ENCODE measurements at places on chromosomes 6 and 20.

DNA sequence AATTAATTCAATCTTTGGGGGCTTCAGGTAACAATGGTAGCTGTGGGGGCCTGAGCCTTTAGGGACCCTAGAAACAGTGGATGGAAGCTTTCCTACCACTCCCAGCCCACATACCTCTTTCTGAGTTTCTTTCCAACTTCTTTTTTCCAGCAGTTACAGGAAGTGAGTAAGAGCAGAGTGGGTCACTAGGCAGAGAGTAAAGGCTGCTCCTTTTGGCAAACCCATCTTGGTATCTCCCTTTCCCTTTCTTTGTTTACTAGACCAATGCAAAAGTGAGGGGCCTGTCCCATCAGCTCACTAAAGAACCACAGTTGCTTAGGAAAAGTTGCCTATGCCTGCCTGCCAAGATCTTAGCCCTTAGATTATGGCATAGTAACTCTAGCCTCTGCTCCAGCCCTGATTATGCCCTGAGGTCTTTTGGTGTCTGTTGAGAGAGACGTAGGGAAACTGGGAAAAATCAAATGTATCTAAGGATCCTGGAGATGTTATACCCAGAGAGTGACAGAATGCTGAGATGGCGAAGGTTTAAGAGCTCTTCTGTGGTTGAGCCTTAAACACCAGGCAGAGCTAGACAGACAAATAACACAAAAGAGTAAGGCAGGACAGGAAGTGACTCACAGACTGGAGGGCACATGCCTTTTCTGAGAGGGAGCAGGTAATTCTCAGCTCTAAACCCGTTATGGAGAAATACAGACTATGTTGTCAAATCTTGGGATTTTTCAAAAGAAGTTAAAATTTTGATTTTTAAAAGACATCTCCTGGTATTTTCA, 31.3 kb downstream of the TRMT6 start:
- no peak for DNase-seq

GRCh38 chr6:36897609-36898008, 11.9 kb downstream of the C6orf89 start:
- no peak for DNase-seq

GRCh38 chr6:26124781-26125685, 37.8 kb downstream of the HFE start:
- DNase-seq, result no peak

GRCh38 chr6:104955927-104956730, 778 bp upstream of the LIN28B start:
- no peak for DNase-seq

DNA sequence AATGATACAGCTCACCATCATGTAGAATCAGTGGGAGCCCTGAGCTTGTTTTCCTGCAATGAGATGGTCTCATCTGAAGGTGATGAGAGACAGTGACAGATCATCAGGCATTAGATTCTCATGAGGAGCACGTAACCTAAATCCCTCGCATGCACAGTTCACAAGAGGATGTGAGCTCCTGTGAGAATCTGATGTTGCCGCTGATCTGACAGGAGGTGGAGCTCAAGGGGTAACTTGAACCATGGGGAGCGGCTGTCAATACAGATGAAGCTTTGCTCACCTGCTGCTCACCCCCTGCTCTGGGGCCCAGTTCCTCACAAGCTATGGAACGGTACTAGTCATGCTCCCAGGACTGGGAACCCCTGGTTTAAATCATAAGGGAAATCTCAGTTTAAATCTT, 89.2 kb downstream of the THBS2 start:
- DNase-seq, result no peak

GRCh38 chr6:153959276-153959675, 79.8 kb upstream of the OPRM1 start:
- DNase-seq, result no peak

DNA sequence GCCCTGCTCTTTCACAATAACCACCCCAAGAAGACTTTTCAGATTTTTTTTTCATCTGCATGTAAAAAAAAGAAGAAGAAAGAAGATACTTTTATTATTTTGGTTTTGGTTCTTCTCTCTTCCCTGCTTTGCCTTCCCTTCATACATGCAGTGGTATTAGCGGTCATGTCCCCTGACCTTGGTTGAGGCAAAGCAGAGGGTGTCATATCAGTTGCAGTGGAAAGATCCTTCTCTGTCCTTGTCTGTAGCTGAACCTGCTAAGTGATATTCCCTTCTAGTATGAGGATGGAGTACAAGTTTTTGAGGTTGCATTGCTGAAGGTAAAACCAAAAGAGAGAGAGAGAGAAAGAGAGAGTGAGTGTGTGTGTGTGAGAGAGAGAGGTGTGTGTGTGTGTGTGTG, 345.7 kb downstream of the UTRN start:
- no peak for DNase-seq

DNA sequence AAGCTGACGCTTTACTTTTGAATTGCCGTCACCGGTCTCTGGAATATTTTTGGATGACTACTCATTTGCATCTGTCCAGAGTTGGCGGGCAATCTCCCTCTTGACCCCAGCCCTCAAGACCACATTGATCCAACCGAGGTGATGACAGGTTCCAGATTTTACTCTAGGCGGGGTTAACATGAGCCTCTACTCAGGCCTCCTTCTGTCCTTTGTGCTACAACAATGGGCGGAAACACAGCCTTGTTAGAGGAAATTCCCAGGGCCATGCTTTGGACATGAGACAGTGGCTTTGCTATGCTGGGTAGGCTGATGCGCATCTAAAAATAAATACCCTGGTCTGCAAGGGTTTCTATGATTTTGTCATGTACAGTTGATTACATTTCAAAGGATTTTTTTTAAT, 27.0 kb upstream of the ADGRF5 start:
- no peak for DNase-seq

GRCh38 chr6:30769853-30770524, 25.6 kb upstream of the IER3 start:
- DNase-seq, result no peak

- DNase-seq, result no peak
Measured at GRCh38 chr6:82511546-82511945, 147.9 kb downstream of the TPBG start.

GRCh38 chr6:21158873-21159272, 434.7 kb upstream of the SOX4 start:
- DNase-seq, result no peak

- no peak for DNase-seq
Measured at GRCh38 chr6:3406362-3406821, 50.5 kb downstream of the SLC22A23 start.

GRCh38 chr20:20092827-20093226, 40.5 kb downstream of the CFAP61 start:
- DNase-seq, result no peak

DNA sequence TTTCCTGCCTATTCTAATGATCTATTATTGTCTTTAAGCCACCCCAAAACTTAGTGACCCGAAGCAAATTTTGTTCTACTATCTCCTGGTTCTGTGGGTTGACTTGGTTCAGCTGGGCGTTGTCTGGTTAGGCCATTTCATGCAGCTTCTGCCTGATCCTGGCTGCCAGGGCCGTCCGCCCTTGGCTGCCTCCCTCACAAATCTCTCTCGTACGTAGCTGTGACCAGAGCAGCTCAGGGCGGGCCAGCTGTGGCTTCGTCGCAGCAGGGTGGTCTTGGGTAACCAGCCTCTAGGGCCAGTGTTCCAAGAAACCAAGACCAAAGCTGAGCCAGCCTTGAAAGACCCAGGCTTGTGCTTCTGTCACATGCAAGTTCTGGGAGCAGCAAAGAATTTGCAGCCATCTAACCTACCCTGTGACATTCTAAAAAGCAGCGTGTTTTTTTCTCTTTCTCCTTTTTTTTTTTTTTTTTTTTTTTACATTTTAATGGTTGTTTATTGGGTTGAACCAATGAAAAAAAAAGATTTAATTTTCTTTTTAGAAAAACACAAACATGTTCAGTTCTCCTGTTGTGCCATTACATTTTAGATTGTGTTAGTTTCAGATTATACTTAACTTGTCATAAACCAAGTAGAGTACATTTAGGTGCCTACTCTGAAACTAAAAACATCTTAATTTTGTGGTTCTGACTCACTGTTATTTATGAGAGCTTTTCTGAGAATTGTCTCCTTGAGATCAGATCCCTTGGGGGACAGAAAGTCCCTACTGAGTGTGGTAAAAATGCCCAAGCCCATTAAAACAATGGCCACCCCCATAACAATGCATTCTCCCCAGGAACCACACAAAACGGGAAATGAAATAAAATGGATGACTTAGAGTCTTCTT, 83.9 kb downstream of the ZDHHC14 start:
- no peak for DNase-seq

GRCh38 chr20:3659492-3660261, 3.5 kb downstream of the GFRA4 start:
- no peak for DNase-seq

- DNase-seq, result no peak
Measured at GRCh38 chr6:14487625-14488024, 370.1 kb downstream of the CD83 start.

GRCh38 chr6:34195726-34196115, 41.0 kb upstream of the HMGA1 start:
- no peak for DNase-seq

- no peak for DNase-seq
Measured at GRCh38 chr6:167968091-167968490, 29.4 kb upstream of the KIF25 start.

DNA sequence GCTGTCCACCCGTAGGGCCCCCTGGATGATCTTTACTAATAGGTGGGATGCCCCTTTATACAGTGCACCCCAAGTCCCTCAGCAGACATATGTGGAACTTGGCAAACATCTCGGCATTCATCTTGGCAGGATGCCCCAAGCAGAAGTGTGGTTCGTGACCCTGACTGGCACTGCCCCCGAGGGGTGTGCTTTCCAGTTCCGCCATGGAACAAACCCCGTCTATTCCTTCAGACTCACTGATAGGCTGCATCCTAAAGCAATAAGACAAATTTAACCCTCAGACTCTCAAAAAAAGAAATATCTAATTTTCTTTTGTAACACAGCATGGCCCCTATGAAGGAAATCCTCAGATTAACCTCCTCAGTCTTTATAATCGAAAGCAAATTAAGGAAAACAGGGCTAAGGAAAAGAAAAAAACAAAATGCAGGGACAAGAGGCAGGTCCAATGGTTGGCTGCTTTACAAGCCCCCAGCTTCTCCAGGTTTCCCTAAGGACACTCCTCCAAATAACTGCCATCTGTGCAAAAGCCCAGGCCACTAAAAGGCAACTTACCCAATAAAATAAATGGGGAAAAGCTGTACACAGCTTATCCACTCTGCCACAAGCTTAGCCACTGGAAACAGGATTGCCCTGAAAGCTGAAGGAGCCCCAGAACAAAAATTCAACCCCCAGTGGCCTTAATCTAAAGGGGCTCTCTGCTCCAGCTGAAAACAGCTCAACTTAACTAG, 30.5 kb upstream of the RIPK1 start:
- DNase-seq, result no peak

DNA sequence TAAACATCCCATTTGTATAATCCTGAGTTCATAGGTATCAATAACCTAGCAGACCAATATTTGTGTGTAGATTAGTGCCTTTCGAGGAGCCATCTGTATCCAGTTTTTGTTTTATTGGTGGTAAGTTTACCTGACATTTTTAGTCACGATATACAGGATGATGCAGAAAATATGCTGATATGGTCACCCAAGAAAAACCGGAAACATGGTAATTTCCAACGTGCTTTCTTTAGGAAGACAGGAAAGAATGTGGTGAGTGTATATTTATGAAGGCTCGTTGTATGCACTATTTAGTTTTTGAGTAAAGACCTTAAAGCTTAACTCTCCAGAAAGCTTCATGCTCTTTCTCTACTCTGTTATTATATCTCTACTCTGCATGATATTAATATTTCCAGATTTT, 180.2 kb upstream of the PHACTR1 start:
- no peak for DNase-seq

DNA sequence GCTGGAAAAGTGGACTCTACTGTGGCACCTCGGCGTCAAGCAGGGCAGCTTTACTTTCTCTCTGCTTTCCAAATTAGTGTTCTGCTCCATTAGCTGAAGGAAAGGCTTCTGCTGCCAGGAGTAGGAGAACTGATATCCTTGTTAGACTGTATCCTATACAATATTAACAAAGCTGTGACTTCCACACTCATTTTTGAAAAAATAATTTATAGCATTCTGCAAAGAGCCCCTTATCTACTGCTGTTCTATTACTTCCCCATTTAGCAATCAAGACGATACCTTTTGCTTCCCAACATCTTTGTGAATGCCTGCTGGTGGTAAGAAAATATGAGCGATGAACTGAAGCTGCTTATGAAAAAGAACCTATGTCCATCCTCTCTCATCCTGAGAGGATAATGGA, 151.1 kb downstream of the UBE3D start:
- DNase-seq, result no peak

- no peak for DNase-seq
Measured at GRCh38 chr6:128397996-128398395, 122.4 kb downstream of the PTPRK start.

DNA sequence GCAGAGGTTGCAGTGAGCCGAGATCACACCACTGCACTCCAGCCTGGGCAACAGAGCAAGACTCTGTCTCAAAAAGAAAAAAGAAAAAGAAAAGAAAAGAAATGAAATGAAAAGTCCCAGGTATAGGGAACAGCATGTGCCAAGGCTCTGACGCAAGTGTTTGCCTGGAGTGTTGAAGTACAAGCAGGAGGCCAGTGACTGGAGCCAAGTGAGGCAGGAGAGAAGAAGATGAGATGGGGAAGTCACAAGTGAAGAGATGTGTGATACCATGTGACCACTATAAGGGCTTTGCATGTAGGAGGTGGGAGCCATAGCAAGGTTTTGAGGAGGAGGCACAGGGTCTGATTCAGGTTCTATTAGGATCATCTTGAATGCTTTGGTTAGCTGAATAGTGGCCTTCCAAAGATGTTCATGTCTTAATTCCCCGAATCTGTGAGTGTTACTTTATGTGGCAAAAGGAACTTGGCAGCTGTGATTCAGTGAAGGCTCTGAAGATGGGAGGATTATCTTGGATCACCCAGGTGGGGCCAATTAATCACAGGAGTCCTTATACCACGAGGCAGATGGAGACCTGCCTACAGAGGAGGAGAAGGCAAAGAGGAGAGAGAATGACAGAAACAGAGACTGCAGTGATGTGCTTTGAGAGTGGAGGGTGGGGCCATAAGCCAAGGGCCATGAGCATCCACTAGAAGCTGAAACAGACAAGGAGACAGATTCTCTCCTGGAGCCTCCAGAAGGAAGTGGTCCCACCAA, 91.1 kb upstream of the PTPN1 start:
- no peak for DNase-seq

DNA sequence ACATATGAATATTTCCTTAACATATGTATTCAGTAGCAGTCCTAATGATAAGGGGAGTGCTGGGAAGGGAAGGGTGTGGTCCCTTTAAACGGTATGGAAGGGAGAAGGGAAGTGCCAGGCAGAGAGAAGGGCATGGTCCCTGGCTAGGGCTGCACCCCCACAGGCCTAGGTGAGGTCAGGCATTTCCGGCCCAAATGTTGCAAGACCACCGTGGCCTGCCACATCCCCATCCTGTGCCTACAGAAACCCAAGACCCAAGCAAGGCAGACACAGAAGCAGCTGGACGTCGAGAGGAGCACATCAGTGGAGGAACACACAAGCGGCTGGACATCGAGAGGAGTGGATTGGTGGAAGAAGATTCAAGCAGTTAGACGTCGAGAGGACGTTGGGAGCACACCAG, 5.9 kb downstream of the RRAGD start:
- DNase-seq, result no peak
